ENCODE measurements at places on chromosomes 5 and 9. TPM values are rescaled to one million over a fixed set of nuclear protein-coding genes. Genes with fewer than 3 reads are reported as not detected.

The GNA14 gene
- not detected for total RNA-seq

The PAEP gene
- total RNA-seq = 15.7 TPM

The IL5 gene
- not detected for total RNA-seq

The PCDHGA12 gene
- 0.66 TPM for total RNA-seq

The ANKRD31 gene
- 0.13 TPM for total RNA-seq

The GPR151 gene
- not detected for total RNA-seq

The CER1 gene
- not detected for total RNA-seq

The PCDHGA11 gene
- 0.50 TPM for total RNA-seq
